Fibroblast of gingiva (primary cell): ENCODE measurements at places on chromosomes 4 and X.
A peak's percentile ranks its signal among the peaks of the same experiment; 100 is the strongest.

DNA sequence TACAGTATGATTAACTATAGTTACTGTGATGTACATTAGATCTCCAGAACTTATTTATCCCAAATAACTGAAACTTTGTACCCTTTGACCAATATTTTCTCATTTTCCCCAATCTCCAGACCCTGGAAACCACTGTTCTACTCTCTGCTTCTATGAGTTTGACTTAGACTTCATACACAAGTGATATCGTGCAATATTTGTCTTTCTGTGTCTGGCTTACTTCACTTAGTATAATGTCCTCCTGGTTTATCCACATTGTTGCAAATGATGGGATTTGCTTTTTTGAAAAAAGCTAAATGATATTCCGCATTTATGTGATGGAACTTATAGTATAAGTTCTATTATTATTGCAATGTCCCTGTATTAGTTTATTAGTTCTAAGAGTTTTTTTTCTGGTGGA is 81.8 kb upstream of the SOD3 start:
- no peak for DNase-seq

DNA sequence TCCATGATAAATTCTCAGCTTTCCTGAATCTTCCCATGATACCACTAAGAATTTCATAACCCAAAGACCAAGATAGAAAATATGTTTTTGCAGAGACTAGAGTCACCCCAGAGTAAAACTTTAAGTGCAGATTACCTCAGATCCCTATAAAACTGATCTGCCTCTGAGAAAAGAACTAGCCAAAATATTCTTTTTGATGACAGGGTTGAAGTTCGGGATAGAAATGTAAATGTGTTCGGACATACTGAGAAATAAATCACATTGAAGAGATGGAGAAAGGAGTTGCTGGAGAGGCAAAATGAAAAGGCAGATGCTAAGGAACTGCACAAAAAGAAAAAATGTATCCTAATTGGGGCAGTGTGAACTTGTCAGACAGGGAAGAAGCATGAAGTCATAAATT is 501.8 kb downstream of the ANKRD50 start:
- DNase-seq: no peak

DNA sequence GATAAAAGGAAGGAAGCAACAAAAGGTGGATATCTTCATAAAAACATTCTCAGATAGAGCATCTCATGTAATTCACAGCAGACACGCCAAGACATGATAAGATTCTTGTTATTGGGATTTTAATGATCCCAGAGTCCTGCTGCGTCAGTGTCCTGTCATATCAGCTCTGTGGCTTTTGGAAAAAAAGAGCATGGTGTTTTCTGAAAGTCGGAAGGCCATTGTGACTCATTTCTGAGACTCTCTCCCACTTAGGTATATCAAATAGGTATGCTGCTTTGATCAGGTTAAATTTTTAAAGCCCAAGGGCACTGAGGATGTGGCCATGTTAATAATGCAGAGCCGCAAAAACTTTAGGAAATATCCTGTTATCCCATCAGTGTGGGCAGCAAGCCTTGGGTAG is 481.0 kb downstream of the KCNIP4 start:
- no peak for DNase-seq

- DNase-seq: peak; percentile 27
Measured at GRCh38 chr4:6250235-6250983, 19.2 kb upstream of the WFS1 start.

- DNase-seq: peak; percentile 17
Measured at GRCh38 chr4:147017081-147017480, 71.4 kb upstream of the TTC29 start.

DNA sequence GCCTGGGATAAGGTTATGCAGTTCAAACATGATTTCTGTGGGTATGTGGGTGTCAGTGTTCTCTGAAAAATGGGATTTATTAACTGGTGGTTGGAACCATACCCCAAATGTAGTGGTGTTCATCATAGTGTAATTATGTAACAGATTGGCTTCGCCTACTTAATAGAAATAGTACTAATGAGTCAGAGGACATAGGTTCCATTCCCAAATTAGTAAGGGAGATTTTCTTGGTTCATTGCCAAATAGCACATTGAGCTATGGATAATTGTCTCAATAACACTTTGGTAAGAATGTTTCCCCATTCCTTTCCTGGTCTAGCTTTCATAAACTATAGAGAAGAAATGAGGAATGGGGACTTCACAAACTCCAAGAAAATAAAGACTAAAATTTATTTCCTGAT is 20.5 kb upstream of the CYBB start:
- DNase-seq: no peak

DNA sequence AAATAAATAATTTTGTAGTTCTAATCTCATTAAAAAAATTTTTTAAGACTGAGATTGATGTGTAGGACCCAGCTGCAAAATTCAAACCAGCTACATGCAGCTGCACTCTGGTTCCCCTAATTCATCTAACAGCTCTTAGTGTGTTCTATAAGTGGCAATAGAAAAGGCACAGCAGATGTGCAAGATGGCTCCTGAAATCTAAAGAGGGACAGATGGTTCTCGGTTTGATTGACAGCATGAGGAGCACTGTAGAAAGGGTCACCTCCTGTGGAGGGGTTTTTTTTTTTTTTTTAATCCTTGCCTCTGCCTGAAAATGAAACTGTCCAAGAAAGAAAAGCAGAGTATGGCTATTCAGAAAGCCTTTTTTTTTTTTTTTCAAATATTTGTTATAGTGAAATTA is 16.9 kb upstream of the OCIAD1 start:
- no peak for DNase-seq

DNA sequence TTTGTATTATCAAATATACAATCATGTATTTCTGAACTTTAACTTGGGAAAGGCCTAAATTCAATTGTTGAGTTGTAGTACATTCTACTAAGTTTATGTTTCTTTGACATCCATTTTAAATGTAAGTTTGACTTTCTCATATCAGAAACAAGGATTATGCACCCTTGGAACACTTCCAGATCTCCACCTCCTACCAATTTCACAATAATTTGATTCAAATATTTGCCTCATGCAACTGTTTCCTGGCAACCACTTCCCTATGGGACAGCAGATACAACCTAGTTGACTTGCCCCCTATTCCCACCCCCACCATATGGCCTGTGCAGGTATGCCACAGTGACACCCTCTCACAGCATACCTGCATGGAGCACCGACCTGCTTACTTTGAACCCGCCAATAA is 506.4 kb upstream of the PABPC4L start:
- DNase-seq: no peak

- peak; percentile 95 for DNase-seq
Measured at GRCh38 chr4:88017516-88018297, 10.3 kb downstream of the PKD2 start.

GRCh38 chr4:22129454-22130029 is 181.0 kb upstream of the KCNIP4 start:
- DNase-seq: peak; percentile 9

- peak; percentile 23 for DNase-seq
Measured at GRCh38 chr4:20219521-20219920, 32.2 kb upstream of the SLIT2 start.

- DNase-seq: no peak
Measured at GRCh38 chrX:54157561-54157960, 25.5 kb downstream of the FAM120C start.

GRCh38 chrX:43375136-43375535 is 281.0 kb upstream of the MAOA start:
- no peak for DNase-seq

- DNase-seq: peak; percentile 10
Measured at GRCh38 chr4:106371161-106371560, 2.6 kb upstream of the GIMD1 start.

DNA sequence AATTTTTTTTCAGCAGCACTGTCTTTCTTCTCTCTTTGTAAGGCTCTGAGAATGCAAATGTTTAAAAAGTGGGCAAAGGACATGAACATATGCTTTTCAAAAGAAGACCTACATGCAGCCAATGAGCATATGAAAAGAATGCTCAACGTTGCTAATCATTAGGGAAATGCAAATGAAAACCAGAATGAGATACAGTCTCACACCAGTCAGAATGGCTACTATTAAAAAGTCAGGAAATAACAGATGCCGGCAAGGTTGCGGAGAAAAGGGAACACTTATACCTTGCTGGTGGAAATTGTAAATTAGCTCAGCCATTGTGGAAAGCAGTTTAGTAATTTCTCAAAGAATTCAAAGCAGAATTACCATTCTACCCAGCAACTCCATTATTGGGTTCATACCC is 51.6 kb downstream of the BMP15 start:
- no peak for DNase-seq

DNA sequence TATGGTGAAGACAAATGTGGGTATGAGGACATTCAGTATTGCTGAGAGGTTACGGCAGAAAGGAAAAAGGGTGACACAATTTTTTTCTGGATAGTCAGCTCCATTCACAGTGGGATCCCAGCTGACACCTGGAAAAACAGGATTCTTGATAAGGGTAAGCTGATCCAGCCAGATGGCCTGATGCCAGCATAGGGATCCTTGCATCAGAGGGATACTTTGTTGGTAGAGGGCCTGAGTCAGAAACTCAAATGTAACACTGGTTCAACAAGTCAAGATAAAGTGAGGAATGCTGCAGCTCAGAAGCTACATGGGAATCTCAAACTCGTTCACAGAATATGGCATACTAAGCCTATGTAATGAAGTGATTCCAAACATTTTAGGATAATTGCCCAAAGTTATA is 726.7 kb downstream of the C4orf33 start:
- no peak for DNase-seq

- DNase-seq: peak; percentile 1
Measured at GRCh38 chrX:31397119-31397518, 325.3 kb upstream of the FTHL17 start.

GRCh38 chrX:120087289-120088017 is 10.0 kb upstream of the RHOXF2B start:
- no peak for DNase-seq

GRCh38 chr4:128768373-128768996 is 41.0 kb upstream of the JADE1 start:
- no peak for DNase-seq

- no peak for DNase-seq
Measured at GRCh38 chr4:151649479-151649878, 111.3 kb downstream of the GATB start.

- DNase-seq: no peak
Measured at GRCh38 chr4:2226261-2226660, 15.7 kb downstream of the HAUS3 start.

- peak; percentile 86 for DNase-seq
Measured at GRCh38 chr4:8428288-8429097, 12.0 kb downstream of the ACOX3 start.

DNA sequence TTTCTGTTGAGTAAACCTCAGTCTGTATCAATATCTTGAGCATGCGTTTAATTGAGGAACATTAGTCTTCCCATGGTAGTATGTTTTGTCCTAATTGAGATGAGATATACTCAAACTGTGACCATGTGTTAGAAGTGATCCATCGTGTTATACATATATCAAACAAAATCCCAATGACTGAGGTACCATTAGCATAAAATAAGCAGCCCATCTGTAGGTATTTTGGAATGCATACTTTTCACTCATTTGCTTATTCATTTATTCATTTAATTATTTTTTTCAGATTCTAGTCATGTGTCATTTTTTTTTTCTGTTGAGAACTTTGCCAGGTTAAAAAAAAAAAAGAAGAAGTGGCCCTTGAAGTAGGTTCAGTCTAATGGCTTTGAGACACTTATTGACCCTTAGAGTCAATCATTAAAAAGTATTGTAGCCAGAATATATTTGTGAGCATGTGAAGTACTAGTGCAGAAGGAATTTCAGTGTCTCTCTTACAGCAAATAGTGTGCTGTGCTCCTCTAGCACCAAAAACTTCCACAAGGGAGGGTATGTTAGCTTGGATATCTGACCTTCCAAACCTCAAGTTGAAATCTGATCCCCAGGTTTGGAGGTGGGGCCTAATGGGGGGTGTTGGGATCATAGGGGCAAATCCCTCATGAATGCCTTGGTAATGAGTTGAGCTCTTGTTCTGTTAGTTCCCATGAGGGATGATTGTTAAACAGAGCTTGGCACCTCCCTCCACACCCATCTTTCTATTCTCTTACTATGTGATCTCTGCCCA is 130.8 kb upstream of the NPY2R start:
- DNase-seq: no peak

GRCh38 chrX:30822764-30823163 is 66.3 kb downstream of the TAB3 start:
- no peak for DNase-seq

DNA sequence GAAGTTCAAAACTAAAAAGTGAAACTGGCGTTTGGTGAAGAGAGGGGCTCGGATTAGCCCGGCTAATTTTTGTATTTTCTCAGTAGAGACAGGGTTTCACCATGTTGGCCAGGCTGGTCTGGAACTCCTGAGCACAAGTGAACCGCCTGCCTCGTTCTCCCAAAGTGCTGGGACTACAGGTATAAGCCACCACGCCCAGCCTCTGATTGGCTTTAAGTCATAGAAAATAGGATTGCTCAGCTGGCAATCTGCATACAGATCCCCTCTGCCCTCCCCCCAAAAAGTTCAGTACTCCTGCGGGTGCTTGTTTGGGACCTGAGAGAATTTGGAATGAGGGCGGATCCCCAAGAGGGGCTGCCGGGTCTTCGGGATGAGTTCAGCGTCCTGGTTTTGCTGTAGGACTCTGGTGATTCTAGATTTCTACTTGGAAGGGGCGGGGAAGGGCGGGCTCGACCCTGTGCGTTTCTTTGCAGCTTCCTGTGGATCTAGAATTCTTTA is 537 bp upstream of the PRKX start:
- DNase-seq: no peak

DNA sequence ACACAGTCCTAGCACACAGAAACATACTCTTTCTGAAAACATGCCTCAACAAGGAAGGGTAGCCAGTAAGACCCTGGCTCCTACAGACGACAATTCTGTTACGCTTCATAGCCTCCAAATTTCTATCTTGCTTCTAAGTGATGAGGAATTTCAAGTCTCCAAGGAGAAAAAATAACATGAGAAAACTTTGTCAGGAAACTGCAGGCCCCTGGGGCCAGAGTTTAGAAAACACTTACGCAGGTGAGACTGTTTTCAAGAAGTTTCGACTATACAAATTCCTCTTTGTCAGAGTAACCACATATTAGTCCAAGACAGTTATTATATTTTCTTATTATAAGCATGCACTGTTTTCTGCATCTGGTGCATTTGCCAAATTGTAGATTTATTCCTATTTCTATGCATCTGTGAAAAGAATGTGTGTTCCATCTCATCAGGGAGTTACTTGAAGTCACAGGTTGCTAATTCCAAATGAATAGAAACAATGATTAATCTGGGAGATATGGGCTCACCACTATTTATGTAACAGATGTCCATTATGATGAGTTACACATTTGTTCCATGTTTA is 30.3 kb upstream of the HCCS start:
- no peak for DNase-seq

DNA sequence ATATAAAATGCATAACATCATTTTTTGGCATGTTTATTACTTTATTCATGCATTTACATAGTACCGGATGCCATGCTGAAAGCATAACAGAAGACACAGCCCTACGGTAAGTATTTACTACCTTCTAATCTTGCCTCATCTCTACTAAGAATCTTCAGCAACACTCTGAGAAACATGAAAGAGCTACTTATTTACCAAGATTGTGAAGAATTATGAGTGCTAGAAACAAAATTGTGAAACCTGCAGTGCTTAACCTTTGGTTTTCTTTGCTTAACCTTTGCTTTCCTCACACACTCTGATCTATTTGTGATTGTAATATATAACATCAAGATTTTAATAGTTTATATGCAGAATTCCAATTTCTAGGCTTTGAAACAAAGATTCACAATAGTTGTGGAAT is 7.4 kb downstream of the ANTXR2 start:
- DNase-seq: no peak
